ENCODE measurements at places on chromosomes 6 and 20.

GRCh38 chr6:165647041-165647440 is 16.0 kb downstream of the PDE10A start:
- DNase-seq: no peak

DNA sequence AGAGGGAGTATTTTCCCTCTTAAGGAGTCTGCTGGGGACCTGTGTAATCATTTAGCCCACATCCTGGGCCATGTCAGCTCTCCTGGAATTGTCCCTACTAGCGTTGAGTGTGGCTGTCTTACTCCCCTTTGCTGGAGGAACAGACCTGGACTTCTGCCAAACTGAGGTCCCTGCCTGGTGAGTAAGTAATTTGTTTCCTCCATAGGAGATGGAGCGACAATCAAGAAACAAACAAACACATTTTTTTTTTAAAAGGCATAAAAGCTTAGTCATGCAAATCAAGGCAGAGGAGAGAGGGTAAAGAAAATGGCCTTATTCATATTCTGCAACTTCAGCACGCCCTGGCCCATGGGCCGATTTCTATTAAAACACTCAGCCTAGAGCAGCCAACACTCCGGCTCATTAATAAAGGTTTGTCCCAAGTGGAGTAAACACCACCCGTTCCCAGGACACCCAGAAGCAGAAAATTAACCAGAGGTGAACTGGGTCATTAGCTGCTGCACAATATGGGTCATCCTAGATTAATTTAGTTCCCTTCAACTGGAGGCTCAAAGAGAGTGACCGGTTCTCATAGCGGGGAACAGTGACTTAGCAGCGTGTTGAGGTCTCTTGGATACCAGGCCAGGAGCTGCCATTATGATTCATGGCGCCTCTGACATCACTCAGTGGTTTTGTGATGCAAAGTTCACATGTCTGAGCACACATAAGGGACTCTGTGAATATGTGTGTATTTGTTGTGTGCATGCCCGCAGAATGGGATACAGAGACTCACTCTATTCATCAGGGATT is 165.0 kb upstream of the SULF2 start:
- no peak for DNase-seq

DNA sequence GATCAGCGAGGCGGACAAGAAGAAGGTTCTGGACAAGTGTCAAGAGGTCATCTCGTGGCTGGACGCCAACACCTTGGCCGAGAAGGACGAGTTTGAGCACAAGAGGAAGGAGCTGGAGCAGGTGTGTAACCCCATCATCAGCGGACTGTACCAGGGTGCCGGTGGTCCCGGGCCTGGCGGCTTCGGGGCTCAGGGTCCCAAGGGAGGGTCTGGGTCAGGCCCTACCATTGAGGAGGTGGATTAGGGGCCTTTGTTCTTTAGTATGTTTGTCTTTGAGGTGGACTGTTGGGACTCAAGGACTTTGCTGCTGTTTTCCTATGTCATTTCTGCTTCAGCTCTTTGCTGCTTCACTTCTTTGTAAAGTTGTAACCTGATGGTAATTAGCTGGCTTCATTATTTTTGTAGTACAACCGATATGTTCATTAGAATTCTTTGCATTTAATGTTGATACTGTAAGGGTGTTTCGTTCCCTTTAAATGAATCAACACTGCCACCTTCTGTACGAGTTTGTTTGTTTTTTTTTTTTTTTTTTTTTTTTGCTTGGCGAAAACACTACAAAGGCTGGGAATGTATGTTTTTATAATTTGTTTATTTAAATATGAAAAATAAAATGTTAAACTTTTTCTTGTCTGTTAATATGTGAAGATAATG is 2.2 kb downstream of the HSPA1B start:
- DNase-seq: peak; percentile 33

GRCh38 chr6:147054158-147054557 is 150.1 kb upstream of the STXBP5 start:
- DNase-seq: no peak

- no peak for DNase-seq
These were observed 137.0 kb downstream of the DST start for GRCh38 chr6:56505512-56506260.

DNA sequence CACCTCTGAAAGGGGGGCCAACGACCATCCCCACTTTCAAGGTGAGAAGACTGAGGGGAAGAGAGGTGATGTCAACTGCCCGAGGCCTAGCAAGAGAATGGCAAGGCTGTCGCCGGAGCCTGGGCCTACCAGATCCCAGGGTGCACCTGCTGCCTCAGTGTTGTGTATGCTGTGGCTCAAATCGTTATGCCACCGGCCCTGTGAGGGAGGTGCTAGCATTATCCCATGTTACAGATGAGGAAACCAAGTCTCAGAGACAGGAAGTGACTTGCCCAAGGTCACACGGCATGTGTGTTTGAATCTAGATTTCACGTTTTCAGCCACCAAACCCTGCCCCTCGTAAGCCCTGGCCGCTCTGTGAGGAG is 152.5 kb downstream of the CEBPB start:
- DNase-seq: no peak

DNA sequence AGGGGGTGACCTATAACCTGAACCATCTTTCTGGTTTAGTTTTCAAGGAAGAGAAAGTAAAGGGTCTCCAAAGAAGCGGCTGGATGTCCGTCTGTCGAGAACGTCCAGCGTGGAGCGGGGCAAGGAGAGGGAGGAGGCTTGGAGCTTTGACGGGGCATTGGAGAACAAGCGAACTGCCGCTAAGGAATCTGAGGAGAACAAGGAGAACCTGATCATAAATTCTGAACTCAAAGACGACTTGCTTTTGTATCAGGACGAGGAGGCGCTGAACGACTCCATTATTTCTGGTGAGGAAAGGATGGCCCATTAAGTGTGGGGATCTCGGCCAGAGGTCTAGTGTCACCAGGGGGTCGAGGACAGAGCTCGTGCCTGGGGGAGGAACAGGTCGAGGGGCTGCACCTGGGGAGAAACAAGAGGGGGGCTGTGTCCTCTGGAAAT is 159.2 kb downstream of the SYCP2 start:
- DNase-seq: no peak

DNA sequence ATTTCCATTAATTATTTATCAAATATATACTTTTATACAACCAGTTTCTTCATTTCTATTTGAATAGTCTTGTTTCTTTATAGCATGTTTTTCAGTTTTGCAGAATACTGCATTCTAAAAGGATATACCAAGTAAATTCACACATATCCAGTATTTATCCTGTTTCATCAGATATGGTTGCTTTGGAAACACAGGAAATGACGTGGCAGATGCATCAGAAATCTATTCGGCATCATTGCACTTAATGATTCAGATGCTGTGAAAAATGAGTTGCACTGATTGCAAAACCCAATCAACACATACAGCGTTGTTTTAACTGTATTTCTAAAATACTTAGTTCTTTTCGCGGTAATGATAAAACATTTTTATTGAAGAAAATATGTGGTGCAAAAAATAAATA is 594.9 kb downstream of the CDH26 start:
- DNase-seq: no peak

DNA sequence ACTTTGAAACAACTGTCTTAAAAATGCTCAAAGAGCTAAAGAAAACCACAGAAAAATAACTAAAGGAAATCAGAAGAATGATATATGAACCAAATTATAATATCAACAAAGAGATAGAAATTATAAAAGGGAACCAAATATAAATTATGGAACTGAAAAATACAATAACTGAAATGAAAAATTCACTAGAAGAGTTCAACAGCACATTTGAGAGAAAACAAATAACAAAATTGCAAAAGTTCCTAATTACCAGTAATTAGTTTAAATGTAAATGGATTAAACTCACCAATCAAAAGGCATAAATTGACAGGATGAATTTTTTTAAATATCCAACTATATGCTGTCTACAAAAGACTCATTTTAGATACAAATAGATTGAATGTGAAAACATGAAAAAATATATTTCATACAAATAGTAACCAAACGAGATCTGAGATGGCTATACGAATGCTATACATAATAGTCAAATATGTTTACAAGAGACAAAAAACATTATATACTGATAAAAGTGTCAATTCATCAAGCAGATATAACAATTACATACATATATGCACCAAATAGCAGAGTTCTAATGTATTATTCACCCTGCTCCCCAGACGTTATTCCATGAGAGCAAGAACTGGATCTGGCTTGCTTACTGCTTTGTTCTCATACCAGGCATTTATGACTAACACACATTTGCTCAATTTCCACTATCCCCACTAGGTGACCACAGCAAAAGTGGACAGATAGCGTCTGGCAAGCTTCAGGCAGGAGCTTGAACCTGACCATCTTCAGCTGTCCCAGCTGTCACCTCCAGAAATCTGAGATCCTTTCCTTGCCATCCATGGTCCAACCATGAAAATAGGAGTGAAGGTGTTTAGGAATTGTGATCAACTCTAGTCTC is 72.4 kb upstream of the SIRPA start:
- no peak for DNase-seq

GRCh38 chr20:47389867-47390347 is 33.4 kb upstream of the ZMYND8 start:
- DNase-seq: no peak

- DNase-seq: no peak
These were observed 263.7 kb downstream of the ADGB start for GRCh38 chr6:146862508-146862919.

- no peak for DNase-seq
These were observed 39.5 kb downstream of the ELOVL5 start for GRCh38 chr6:53309059-53309900.

GRCh38 chr6:86856937-86857563 is 80.3 kb upstream of the HTR1E start:
- no peak for DNase-seq

GRCh38 chr6:144778773-144779492 is 493.8 kb downstream of the UTRN start:
- DNase-seq: no peak

DNA sequence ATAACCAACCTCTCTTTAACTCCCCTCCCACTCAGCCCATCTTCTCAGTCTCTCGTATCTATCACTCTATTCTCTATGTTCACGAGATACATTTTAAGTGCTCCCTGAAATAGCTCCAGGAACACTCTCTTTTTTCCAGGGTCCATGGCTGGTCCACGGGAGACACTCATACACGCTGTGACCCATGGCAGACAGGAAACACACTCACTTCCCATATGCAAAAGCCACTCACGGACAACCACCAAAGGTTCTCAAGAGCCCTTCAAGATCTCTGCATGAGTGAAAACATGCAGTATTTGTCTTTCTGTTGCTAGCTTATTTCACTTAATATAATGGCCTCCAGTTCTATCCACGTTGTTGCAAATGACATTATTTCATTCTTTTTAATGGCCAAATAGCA is 71.4 kb upstream of the PCSK2 start:
- DNase-seq: no peak

DNA sequence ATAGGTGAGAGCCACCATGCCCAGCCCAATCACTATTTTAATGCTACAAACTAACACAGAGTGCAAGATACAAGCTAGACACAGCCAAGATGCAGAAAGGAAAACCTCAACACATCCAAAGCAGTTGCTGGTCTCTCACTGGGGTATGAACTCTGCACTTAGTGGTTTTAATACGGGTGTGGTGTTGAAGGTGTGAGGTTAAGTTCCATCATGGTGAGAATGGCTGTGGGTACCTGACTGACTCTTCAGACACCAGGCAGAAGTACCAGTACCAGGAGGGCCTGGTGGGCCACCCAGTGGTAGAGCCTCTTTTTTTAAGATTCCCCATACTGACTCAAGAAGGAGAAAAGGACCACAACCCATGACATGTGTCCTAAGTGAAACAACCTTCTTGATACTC is 13.0 kb downstream of the GNAS-AS1 start:
- no peak for DNase-seq

DNA sequence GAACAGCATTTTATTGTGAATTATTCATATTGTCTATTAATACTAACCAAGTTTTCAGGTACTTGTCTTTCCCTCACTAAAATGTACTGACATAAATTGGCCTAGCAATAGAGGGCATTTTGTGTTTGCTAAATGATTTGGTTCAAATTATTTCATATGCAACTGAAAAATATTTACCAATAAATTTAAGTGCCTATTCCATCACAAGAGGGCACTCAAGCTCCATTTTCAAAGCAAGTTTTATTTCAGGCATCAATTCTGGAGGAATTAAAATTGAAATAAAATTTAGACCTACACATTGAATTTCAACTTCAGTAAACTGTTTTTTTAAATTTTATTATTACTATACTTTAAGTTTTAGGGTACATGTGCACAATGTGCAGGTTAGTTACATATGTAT is 114.3 kb upstream of the SYNCRIP start:
- no peak for DNase-seq

DNA sequence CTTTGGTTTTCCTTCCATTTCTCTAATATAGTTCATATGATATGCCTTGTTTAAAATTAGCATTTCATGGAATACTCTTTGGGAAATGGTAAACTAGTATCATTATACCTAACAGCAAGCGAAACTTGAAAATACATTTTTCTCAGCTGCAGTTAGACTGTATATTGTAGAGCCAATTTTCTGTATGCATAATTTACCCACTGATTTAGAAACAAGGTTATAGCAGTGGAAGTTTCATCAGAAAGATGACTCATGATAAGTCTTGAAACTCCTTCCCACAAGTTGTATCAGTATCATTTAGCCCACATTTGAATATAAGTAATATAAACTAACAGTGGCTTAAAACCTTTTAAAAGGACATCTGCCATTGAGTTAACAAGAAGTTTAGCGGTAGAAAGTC is 164.8 kb upstream of the BMP5 start:
- DNase-seq: no peak

GRCh38 chr6:27894839-27895762 is 17.1 kb downstream of the OR2B2 start:
- DNase-seq: peak; percentile 71

DNA sequence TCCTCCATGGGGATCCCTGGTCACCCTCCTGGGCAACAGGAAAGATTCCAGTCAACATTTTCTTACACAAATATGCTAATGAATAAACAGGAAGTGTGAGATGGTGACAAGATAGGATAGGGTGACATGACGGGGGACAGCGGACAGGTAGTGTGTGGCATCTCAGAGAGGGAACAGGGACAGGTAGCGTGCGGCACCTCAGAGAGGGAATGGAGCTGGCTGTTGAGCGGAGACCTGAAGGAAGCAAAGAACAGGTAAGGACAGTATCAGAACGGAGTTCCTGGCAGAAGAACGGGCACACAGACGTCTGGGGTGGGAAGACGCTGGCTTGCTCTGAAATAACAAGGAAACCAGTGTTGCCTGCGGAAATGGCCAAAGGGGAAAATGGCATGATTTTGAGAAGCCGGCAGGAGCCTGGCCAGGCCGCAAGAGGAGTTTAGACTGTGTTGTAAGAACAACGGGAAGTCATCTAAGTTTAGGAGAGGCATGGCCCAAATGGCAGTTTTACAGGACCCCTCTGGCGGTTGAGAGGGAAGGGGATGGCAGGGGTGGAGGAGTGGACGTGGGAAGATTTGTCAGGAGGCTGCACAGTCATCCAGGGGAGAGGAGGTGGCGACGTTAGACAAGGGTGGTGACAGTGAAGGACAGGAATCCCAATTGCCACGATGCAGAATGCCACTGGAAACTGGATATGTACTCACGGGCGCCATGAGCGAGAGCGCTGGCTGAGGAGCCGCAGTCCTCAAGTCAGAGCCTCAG is 111.6 kb downstream of the JPH2 start:
- peak; percentile 23 for DNase-seq

GRCh38 chr6:26300359-26300758 is 64.6 kb upstream of the BTN3A2 start:
- DNase-seq: no peak

GRCh38 chr6:160363016-160363996 is 15.1 kb downstream of the SLC22A3 start:
- DNase-seq: no peak

GRCh38 chr20:63011798-63012197 is 5.0 kb upstream of the BHLHE23 start:
- DNase-seq: no peak
